ENCODE measurements at places on chromosomes 5 and 9. TPM values are rescaled to one million over a fixed set of nuclear protein-coding genes. Genes with fewer than 3 reads are reported as not detected.
A peak's percentile ranks its signal among the peaks of the same experiment; 100 is the strongest.

DNA sequence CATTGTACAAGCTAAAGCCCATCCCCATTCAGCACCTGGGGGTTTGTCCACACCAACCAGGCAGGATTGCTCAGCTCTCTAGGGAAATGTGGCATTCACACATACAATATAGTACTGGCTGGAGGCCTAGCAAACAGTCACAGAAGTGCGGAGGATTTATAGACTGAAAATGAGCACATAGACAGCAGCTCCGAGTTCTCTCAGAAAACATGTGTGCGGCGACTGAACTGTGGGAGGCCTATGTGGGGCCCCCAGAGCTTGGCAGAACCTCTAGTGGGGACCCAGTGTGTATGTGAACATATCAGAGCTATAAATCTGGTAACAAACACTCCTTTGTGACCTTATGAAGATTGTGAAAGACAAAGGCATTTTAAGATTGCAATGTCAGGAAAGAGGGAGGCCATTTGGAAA lies 431.1 kb downstream of the DTWD2 start:
- no peak for DNase-seq

- DNase-seq = peak; percentile 59
Observed at GRCh38 chr5:67165526-67166459, 30.8 kb downstream of the CD180 start.

Gene PCDHA1
- not detected for total RNA-seq

DNA sequence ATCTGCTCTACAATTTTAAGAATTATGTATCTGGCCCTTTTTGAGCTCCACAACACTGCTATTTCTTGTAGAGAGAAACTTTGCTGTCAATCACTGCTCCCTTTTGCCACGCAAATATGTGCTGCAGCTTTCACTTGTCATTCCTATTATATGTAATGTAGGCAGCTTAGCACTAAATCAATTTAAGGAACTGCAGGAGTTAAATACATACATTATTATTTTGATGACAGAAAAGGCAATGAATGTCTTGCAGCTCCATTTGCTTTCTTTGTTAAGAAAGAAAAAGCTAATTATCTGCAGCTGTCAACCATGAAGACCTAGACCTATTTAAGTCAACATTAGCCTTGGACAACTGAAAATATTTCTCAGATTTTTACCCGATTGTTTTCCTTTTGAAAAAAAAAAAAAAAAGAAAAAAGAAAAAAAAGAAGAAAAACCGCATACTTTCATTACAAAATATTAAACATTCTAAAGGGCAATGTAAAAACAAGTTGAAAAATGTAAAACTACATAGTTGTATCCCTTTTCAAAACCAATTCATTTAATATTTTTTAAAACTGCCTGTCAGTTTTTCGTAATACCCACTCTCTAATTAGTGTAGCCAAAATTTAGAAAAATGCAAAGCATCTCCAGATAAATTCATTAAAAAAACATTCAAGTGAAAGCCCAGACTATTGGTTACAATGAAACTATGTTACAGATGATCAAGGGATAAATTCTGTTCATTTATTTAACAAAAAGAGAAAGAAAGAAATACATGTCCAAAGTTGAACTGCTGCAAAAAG lies 57.2 kb downstream of the RFX3 start:
- no peak for DNase-seq

DNA sequence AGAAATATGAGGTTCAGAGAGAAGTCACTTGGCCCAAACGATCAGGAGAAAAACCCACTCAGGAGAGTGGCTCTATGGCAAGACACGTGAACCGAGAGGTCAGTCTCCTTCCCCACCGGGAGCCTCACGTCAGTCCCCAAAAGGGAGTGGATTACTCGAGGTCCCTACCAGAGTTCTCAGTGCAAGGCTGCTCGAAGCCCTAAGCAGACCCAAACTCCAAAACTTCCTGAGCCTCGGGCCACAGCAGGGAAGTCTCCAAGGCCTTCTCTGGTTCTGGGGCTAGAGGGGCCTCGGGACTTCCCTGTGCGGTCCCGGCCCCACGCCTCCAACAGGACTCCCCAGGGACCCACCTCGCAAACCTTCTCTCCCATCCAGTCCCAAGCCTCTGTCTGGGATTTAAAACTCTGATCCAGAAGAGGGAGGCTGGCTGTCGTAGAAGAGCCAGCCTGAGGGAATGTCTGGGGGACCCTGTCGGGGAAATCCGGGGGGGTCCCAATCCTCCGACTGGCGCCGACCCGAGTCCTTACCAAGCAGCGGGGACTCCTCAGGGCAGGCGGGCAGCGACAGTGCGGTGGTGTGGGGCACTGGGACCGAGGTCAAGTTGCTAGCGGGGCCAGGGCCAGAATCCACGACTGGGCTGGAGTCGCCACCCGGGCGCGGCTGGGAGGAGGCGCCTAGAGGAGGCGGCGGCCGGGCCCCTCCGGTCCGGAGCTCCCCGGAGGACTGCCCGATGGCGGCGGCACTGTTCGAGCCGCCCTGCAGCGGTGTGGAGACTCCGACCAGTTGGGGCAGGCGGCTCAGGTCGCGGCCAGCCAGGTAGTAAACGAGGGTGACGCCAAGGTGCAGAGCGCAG lies 679 bp downstream of the B4GALT1 start:
- no peak for DNase-seq

DNA sequence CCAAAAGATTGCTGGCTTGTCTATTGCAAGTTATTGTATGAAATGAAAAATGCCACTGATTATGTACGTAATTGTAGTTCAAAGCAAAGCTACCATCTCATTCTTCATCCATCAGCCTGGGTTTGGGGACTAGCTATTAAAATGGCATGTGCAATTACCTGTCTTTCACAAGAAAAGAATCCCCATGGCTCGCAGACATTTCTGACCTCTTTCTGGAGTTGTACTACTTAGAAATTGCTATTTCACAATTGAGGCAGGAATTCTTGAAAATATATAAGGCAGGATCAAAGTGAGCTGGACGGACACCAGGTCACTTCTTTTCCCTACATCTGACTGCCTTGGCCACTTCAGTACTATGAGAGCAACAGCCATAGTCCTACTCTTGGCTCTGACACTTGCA lies at the start of gene SPINK9:
Gene SPINK9, plus strand, starts transcription at position 301 of the 400 bp plus-strand sequence. Its CDS starts 55 bp downstream, at position 356.
- DNase-seq = no peak

Gene PFN3
- total RNA-seq = not detected

Gene TBC1D9B
- 91.9 TPM for total RNA-seq

DNA sequence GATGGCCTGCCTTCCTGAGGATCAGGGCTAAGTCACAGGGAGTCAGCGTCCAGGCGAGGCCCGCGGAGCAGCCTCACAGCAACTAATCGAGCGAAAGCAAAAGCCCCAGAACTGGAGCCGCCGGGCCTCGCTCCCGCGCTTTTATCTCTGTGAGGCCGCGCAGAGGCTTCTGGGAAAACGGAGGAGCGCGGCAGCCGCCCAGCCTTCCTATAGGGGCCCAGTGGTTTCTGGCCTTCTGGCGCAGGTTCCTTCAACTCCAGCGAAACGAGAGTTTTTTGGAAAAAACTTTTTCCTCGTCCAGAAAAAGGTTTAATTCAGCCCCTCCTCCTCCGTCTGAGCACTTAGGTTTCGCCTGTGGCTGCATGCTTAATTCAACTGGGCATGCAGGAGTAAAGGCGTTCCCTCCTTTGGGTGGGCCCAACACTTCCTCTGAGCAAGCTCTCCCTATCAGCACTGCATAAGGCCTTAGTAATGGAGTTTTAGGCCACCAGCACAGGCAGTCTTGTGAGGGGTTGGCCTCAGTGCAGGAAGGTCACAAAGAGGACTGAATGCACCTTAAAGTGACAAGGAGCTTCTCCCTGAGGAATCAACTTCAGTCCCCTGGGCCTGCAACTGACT lies at the start of gene MEIKIN:
Gene MEIKIN, minus strand, starts transcription at position 113 of the 618 bp plus-strand sequence. CDS start 158 bp downstream, outside the sequence.
- DNase-seq = no peak

GRCh38 chr5:139023286-139023685 lies 148.2 kb upstream of the LRRTM2 start:
- no peak for DNase-seq

Gene ADAM19
- total RNA-seq = 46.1 TPM

DNA sequence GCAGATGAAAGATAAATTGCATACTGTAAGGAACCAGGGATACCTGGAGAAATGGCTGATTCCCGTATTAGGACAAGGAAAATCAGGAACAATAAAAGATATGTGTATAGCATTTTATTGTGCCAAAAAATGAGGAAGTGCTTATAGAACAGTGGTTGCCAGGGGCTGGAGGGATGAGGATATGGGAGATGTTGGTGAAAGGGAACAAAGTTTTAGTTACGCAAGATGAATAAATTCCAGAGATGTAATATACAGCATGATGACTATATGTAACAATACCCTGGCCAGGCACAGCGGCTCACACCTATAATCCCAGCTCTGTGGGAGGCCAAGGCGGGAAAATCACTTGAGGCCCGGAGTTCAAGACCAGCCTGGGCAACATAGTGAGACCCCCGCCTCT lies 101.8 kb downstream of the CDK5RAP2 start:
- DNase-seq = no peak

Gene ANKRD33B
- total RNA-seq = 5.7 TPM

GRCh38 chr9:133238272-133238850 lies 29.3 kb upstream of the OBP2B start:
- no peak for DNase-seq

Gene FCN2
- total RNA-seq = not detected

Gene ZNF883
- 0.95 TPM for total RNA-seq

DNA sequence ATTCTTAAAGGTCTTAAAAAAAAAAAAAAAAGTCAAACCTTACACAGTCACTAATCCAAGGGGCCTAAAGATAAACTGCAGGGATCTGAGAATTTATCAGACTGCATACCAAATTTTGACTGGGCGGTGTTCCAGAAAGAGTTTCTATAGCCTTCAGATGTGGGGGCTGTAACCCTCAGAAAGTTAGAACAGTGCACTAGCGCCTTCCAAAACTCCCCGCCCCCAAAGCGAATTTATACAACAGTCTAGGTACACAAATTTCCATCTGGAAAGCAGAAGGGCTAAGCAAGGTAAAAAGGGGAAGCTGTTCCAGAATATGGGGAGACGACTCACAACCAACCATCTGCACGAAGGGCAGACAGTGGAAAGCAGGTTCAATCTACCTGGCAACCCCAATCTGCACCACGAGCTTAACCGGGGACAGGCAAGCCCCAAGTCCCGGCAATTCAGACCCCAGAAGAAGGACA lies 813 bp downstream of the ERMP1 start:
- DNase-seq = no peak

GRCh38 chr5:138648841-138649240 lies 73.6 kb upstream of the HSPA9 start:
- no peak for DNase-seq

Gene HSPA4
- 59.0 TPM for total RNA-seq

DNA sequence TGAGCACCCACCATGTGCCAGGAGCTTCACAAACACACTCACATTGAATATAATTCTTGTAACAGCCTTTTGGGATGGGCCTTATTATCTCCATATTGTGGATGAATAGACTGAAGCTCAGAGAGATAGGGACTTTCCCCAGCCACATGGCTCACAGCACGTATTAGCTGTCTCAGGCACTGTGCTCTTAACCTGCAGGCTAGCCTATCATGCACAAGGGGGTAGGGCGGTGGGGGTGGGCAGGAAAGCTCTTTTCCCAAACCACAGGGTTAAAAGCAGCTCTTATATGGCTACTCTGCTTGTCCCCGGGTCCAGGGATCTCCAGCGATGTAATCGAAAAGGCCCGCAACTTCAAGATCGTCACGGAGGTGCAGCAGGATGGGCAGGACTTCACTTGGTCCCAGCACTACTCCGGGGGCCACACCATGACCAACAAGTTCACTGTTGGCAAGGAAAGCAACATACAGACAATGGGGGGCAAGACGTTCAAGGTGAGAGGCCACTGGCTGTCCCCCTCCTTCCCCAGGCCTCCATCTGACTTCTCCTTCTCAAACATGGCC lies 2.6 kb downstream of the FABP6 start:
- no peak for DNase-seq

Gene HACD4
- total RNA-seq = 2.0 TPM

Gene MAN1B1
- 32.9 TPM for total RNA-seq

GRCh38 chr5:78129597-78129996 lies 164.9 kb downstream of the AP3B1 start:
- DNase-seq = no peak

DNA sequence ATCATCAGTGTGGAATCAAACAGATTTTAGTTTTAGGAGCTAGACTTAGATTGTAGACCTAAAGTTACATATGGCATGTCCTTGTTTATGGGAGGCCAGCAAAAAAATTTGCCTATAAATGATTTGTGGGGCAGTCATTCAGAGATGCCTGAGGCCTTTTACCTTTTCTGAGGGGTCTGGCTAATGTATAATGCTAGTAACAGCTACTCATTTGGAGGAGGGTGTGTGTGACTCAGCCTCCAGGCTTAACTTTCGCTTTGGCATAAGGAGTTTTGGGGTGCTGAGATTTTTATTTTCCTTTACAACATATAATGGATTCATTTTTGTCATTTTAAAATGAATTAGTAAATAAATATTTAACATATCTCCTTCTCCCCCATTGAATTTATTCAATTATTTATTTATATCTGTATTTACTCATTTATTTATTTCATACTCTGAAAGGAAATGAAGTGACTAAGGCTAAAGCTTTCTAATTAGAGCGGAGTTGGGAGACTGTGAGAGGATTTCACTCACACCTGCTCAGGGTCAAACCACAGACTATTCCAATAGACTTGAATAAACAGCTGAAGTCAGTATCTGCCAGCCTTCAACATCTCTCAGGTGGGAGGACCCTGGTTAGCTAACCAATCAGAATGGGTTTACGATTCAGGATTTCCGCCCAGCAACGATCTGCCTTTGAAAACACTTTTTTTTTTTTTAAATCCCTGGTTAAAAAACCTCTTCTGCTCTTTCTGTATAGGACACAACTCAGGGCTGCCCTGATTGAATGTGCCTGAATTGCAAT lies 487.5 kb upstream of the SGCD start:
- no peak for DNase-seq

Gene ISOC1
- 12.0 TPM for total RNA-seq

DNA sequence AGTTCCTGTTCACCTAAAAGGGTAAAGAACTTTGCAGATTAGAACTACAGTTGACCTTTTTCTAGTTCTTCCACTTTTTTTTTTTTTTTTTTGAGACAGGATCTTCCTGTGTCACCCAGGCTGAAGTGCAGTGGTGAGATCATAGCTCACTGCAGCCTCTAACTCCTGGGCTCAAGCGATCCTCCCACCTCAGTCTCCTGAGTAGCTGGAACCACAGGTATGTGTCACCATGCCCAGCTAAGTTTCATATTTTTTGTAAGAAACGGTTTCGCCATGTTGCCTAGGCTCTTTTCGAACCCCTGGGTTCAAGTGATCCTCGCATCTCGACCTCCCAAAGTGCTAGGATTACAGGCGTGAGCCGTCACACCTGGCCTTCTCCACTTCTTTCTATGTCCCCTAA lies 39.7 kb upstream of the TNFAIP8 start:
- DNase-seq = no peak

GRCh38 chr9:26870292-26870691 lies 22.3 kb downstream of the CAAP1 start:
- DNase-seq = no peak

GRCh38 chr9:129326061-129327005 lies 148.3 kb upstream of the IER5L start:
- no peak for DNase-seq

GRCh38 chr5:89216606-89217005 lies 333.6 kb upstream of the MEF2C start:
- no peak for DNase-seq

Data from thoracic aorta (tissue), 2 donors.